ENCODE measurements at places on chromosomes 5 and 9.

DNA sequence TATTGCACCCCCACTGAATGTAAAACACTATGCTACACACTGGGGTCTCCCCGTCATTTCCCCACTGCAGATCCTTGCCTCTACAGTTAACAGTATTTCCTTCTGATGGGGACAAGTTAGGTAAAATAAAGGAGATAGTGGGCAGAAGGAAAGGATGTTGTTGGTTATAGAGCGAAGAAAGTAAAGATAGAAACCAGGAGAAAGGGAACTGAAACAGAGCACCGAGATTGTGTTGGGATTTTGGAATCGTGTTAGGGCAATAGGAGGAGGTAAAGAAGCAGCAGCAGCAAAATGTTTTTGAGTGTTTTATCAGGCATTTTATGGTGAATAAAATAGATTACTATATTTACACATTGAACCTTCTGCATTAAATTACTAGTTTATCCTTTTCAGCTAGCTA, 60.0 kb downstream of the PAM start:
- DNase-seq, result no peak

GRCh38 chr9:100884518-100884917, 144.0 kb upstream of the PLPPR1 start:
- no peak for DNase-seq

DNA sequence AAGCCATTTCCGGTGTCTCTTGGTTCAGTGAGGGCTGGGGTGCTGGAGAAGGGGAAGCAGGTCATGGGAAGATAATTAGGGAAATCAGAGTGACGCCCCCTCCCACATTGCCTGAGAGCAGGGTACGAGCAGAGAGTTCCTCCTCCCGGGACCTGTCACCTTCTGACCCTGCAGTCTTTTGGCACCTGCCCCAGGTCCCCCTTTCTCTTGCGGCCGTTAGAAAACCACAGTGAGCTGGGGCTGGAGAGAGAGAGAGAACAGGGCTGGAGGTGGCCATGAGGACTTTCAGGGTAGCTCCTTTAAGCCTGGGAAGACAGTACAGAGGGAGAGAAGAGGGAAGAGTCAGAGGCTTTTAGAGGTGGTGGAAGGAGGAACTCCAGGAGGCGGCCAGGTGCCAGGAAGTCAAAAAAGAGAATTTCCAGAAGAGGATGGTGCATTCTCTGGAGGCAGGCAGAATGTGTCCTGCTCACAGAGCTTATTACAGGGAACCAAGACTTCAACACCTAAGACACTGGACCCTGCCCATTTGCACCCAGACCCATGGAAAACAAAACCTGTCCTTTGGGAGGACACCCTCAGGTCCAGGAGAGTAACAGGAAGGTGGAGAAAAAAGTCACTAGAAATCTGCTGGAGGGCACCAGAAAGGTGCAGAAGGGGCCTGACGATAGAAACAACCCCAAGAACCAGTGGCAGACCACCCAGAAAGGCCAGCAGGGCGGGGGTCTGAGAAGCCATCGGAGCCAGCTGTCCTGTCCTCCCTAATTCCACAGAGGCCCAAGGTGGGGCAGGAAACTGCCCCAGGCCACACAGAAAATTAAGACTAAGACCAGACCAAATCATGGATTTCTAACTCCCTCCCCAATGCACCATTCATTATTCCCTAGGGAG, 6.5 kb upstream of the ACSL6 start:
- DNase-seq, result no peak

- DNase-seq, result no peak
Observed at GRCh38 chr5:116374434-116374852, 200.2 kb downstream of the SEMA6A start.

DNA sequence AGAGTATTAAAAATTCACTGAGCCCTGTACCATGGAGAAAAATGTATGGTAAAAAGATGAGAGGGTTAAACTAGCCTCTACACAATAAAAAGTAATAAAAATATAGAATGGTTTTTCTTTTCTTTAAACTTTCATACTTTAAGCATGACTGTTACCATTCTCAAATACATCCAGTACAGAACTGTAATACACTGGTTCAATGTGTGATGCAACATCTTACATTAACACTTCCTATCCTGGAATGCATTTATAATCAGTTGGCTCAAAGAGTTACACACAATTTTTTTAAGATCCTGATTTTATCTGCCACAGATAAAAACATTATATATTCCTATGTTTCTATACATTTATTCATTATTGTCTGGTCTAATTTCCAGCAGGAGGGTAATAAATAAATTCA, 4.7 kb downstream of the GNAQ start:
- DNase-seq, result no peak

GRCh38 chr9:122179054-122179689, 19.5 kb downstream of the MORN5 start:
- no peak for DNase-seq

- DNase-seq, result no peak
Observed at GRCh38 chr5:169242175-169242848, 58.6 kb downstream of the SLIT3 start.

DNA sequence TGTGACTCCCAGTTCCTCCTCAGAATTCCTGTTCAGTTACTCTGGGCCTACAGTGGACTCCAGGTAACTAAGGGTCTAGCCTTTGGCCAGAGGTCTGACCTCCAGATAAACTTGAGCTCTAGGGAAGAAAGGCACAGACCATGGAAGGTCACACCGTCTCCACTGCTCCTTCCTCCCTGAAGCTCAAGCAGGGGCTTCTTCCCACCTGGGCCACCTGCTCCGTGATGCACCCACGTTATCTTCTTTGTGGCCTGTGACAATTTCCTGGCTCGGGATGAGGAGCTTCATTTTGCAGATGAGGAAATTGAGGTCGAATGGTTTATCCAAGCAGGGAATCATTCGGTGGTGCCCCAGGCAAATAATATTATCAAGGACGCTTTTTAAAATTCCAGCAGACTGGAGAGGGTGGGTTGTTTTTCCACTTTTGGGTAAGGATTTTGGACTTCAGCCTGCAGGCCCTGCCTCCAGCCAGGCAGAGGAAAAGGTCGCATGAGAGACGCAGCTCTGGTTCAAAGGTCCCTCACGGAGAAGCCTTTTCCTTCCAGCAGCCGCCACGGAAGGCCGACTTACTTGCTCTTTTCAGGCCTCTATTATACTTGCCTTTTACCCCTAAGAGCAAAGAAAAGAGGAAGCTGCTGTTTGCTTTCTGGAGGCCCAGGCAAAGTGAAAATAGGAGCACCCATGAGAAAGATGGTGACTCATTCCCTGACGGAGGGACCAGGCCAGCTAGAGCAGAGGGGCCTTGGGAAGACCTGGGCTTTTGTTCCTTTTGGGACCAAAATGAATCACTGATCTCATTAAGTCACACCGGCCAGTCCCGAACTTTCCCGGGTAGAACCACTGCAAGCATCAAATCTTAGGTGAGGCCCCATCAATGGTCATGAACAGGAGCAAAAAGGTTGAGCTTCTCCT, 22.8 kb upstream of the DUSP1 start:
- no peak for DNase-seq

GRCh38 chr5:151024440-151025249, 4.3 kb downstream of the GPX3 start:
- DNase-seq, result no peak

DNA sequence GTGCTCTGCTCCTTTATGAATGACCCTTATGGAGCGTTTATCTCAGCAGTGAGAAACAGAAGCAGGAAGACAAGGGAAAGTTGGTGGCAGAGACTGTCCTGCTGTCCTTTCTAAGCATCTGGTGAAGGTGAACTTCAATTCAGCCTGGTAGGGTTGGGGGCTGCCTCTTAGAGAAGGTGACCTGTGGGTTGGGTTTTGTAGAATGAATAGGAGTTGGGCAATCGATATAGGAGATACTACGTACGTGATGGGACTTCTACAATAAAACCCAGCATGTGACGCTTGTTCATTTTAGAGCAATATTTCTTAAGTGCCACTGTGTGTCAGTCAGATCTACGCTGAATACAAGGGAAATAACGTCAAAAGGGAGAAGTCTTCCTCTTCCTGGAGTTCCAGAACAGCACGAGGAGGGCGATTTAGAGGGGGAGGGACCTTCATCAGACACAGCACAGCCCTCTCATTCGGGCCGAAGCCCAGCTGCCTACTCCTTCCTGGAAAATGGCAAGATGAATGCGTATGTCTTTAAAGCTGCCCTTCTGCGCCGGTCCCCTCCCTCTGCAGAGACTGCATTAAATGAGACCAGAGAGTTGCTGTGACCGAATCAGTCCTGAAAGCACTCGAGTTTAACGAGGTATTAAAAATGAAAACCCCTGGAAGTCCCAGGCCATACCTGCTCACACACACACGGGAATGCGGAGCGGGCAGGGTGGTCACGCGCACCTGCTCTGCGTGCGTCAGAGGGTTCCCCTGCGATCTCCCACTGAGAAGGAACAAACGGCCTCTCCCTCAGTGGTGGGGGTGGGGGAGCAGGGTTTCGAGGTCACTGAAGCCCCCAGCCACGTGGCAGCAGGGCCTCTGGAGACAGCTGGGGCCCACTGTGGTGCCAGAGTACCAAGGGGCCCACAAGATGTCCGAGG, 85.3 kb upstream of the SARDH start:
- DNase-seq, result no peak

GRCh38 chr9:136847088-136847825, 2.0 kb upstream of the PHPT1 start:
- DNase-seq, result no peak
